ENCODE measurements at places on chromosomes 1 and 21.
A peak's percentile ranks its signal among the peaks of the same experiment; 100 is the strongest.

GRCh38 chr1:209155546-209155945 lies 428.0 kb upstream of the CAMK1G start:
- DNase-seq, result no peak

DNA sequence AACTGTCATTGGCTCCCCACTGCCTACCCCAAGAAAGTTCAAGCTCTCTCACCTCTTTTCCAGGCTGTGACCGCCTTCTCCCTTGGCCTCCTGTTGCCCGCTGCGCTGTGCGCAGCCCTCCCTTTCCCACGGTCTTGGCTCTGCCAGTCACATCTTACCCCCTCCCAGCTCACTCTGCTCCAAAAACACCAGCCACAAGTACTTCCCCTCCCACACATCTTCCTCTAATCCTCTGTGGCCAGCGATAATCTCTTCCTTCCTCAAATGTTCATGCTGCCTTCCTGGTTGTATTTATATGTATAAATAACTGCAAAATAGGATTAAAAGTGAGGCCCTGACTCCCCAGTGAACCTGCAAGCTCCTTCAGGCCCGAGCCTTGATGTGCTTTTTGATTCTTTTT lies 81.8 kb downstream of the AJAP1 start:
- no peak for DNase-seq

- DNase-seq, result no peak
Observed at GRCh38 chr1:56424744-56425493, 154.4 kb downstream of the PLPP3 start.

DNA sequence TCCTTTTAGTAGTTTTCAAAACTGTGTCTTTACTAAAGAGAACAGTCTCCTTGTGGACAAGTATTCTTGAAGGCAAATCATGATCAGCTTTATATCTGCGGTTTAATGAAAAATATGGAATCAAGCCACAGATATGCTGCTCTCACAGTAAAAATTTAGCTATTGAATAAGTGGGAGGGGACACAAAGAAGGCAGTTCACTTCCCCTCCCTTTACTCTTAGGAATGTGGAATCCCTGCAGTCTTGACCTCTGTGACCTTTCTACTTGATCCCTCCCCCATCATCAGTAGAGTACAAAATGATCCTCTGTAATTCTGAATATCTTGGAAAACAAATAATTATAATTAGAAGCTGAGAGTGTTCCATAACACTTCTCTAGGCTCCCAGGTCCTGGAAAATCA lies 136.7 kb upstream of the HOOK1 start:
- DNase-seq, result no peak

GRCh38 chr1:192939440-192939839 lies 119.7 kb downstream of the UCHL5 start:
- DNase-seq, result no peak

DNA sequence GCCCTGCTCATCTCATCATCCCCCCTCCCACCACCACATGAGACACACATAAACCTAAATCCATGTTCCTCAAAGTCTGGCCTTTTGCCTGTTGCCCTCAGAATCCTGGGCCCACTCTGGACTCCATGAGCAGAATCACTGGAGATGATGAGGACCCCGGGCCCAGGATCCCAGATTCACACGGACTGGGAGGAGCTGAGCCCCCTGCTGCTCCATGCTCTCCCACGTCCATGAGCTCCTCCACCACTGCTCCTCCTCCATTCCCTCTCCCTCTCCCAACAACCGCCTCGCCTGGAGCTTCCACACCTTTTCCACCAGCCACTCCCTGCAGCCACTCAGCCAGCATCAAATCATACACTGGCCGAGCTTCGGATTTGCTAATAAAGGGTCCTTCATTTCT lies 47.6 kb downstream of the GLIS1 start:
- no peak for DNase-seq

- no peak for DNase-seq
Observed at GRCh38 chr1:241424480-241424971, 67.5 kb upstream of the RGS7 start.

DNA sequence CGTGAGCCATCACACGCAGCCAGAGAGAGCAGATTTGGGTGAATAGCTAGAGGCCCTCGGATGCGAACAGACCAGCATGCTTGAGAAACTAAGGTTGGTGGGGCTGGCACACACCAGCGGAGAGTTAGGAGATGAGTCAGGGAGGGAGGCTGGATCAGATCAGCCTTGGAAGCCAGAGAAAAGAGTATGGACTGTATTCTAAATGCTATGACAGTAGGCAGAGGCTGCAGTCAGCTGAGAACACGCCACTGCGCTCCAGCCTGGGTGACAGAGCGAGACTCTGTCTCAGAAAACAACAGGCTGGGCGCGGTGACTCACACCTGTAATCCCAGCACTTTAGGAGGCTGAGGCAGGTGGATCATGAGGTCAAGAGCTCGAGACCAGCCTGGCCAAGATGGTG lies 4.0 kb upstream of the PLEKHM2 start:
- no peak for DNase-seq

- DNase-seq, result no peak
Observed at GRCh38 chr1:69993810-69994209, 211.6 kb downstream of the LRRC40 start.

GRCh38 chr1:227362039-227362438 lies 43.7 kb upstream of the CDC42BPA start:
- DNase-seq, result no peak

DNA sequence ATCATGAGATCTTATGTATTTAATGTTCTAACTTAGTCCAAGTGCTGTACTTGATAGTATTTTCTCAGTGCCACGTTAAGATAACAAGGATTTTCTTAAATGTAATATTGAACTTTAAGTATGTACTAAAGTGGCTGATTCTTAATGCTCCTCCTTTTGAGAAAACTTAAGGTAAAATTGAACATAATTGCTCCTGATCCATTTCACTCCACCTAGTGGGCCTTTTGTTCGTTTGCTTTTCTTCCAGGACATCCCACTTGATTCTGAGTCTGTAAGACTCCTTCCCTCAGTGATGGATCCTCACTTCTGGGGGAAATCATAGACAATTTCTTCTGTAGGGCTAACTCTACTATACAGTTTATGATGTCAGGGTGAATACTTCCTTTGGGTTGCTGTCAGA lies 173.1 kb downstream of the LMO4 start:
- DNase-seq, result no peak

DNA sequence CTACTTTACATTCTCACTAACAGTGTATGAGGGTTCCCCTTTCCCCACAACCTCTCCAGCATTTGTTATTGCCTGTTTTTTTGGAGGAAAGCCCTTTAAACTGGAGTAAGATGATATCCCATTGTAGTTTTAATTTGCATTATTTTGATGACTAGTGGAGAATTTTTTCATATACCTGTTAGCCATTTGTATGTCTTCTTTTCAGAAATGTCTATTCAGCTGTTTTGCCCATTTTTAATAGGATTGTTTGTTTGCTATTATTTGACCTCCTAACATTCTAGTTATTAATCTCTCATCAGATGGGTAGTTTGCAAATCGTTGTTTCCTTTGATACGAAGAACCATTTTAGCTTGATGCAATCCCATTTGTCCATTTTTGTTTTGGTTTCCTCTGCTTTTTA lies 165.0 kb downstream of the GLUL start:
- DNase-seq, result no peak

DNA sequence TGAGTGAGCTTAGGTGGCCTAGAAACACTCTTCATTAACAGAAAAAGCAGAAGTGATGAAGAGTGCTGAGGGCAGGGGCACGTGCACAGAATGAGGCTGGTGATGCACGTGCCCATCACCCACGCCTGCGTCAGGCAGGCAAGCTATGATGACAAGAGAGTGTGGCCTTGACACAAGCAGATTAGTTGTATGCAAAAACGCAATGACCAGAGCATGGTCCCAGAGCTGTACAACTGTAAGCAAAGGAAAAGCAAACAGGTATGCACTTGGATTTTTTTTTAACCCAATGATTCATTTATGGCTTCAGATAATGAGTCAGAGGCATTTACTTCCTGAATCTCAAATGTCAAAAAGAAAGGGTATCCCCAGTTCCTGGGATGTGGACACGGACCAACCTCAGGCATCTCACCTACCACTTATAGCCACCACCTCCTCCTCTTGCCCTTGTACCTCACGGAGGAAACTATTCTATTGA lies 9.1 kb upstream of the TMEM61 start:
- no peak for DNase-seq

DNA sequence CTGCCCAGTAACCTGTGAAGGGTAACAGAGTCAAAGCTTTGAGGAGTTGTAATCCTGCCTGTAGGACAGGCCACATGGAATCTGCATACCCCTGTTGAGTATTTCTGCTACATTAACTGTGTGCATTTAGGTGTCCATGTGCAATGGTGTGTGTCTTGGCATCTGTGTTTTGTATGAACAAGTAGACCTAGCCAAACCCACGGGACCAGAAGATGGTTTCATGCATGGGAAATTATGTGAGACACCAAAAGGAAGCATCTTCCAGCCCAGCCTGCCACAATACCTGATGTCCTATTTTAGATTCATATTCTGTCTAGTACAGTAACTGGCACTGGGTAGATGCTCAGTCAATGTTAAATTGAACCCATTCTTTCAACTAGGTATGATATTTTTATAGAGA lies 70.8 kb upstream of the KCND3 start:
- DNase-seq, result no peak

DNA sequence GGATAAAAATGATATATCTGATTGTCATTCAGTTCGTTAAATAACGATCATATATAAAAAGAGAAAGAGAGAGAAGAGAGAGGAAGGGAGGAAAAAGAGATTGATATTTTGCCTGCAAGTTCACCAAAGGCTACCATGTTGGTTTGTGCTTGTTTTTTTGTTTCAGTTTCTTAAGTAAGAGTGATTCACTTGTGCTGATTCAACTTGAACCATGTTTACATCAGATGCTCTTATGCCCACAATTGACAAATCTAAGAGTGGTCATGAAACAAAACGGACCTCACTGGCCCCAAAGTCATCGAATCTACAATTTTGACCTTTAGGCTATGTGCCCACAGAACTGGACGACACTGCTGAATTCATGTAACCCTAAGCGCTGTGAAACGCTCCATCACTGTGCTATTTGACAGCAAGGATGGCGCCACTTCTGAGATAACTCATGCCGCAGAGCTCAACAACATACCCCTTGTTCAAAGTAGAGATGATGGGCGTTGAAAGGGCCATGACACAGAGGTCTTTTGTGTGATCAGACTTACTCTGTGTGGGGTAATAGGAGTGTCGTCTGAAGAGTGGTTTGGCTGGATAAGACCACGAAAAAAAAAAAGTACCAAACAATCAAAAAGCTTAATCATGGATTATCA lies 481.4 kb downstream of the SETD4 start:
- no peak for DNase-seq

GRCh38 chr1:241156231-241156965 lies 200.6 kb downstream of the RGS7 start:
- no peak for DNase-seq

DNA sequence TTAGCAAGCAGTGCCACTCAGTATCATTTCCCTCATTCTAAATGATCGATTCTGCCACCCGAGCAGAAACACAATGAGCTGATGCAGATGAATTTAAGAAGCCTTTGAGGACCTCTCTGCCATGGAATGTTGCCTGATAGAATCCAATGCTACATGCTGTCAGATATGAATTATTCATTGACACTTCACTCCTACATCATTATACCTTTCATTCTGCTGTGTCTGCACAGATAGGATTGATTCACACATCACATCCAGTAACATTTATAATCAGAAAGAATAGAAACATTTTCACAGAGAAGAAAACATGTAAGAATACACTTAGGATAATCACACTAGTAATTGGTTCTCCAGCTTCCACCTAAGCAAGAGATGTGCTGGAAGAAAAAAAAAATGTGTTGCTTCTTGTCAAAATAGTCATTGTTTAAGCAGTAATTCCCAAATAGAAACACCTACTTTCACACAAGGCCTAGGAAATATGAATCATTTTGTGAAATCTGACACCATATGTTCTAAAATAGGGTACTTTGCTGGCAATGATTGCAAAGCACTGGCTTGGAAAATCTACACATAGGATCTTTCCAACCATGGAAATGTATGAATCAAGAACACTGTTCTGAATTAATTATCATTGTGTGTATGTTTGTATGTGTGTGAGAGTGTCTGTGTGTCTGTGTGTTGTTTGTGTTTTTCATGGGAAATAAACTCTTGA lies 110.1 kb downstream of the GRIK1 start:
- DNase-seq, result no peak

GRCh38 chr1:59292562-59292961 lies 4.3 kb upstream of the FGGY start:
- DNase-seq, result no peak

DNA sequence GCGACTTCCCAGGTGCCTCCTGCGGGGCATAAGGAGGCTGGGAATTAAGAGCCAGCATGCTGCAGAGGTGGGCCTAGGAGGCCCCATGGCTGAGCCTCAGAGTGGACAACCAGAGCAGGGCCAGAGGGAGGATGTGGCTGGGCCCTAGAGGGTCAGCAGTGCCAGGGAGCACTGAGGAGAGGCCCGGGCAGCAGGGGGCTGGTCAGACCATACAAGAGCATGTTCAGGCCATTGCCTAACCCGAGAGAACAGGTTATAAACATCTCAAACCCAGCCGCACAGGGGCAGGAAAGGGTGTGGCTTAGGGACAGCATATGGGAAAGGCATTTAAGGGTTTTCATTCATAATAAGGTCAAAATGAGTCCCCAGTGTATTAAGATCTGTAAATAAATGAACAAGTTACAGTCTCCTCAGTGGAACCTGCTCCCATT lies 51.1 kb downstream of the IER5 start:
- DNase-seq, result no peak

DNA sequence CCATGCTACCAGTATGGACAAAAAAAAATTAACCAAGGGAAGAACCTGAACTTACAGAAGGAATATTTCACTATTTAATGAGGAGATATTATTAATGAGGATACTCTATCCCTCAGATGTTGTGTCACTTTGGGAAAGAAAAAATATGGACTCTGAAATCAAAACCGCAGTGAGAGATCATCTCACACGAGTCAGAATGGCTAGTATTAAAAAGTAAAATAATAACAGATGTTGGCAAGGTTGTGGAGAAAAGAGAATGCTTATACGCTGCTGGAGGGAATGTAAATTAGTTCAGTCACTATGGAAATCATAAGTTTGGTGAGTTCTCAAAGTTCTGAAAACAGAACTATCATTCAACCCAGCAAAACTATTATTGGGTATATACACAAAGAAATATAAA lies 30.9 kb downstream of the TNFSF4 start:
- DNase-seq, result peak; percentile 37

GRCh38 chr1:169019419-169020058 lies 87.0 kb upstream of the ATP1B1 start:
- DNase-seq, result no peak

Data from fibroblast of skin of left biceps (primary cell).